Activated CD4-positive, alpha-beta T cell treated with anti-CD3 and anti-CD28 coated beads, Interleukin-2, amount 50 U/mL, for 24 hours (primary cell): ENCODE measurements at places on chromosomes 11 and 22.

DNA sequence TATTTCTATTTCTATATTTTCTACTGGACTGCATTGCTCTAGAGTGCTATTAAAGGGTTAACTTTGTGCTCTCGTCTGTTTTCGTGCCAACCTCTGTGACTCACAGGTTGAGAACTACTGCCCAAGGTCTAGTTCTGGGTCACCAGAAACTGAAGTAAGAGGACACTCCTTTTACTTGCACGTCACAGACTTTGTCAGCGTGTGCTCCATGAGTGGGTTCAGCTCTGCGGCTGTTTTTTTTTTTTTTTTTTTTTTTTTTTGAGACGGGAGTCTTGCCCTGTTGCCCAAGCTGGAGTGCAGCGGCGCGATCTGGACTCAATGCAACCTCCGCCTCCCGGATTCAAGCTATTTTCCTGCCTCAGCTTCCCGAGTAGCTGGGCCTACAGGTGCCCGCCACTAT lies 49.8 kb downstream of the CLMP start:
- no peak for DNase-seq

GRCh38 chr22:36702842-36703215 lies 723 bp downstream of the CACNG2 start:
- DNase-seq = no peak

DNA sequence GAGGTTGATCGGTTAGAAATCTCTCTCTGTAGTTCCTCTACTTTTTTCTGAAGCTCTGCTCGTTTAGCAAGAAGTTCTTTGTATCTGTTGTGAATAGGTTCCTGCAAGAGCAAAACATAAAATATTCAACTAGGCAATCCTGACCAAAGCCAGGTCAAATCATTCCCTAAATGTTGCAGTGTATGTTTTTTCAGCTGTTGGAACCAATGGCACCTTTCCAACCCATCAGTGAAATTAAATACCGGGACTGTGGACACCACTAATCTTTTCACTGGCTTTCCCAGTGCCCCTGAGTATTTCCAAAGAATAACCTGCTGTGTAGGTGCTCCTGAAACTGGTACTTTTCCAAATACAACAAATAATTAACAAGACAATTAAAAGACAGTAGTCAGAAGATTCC lies 45.1 kb downstream of the CEP57 start:
- no peak for DNase-seq

GRCh38 chr22:19865141-19865829 lies 10.6 kb upstream of the GNB1L start:
- no peak for DNase-seq

DNA sequence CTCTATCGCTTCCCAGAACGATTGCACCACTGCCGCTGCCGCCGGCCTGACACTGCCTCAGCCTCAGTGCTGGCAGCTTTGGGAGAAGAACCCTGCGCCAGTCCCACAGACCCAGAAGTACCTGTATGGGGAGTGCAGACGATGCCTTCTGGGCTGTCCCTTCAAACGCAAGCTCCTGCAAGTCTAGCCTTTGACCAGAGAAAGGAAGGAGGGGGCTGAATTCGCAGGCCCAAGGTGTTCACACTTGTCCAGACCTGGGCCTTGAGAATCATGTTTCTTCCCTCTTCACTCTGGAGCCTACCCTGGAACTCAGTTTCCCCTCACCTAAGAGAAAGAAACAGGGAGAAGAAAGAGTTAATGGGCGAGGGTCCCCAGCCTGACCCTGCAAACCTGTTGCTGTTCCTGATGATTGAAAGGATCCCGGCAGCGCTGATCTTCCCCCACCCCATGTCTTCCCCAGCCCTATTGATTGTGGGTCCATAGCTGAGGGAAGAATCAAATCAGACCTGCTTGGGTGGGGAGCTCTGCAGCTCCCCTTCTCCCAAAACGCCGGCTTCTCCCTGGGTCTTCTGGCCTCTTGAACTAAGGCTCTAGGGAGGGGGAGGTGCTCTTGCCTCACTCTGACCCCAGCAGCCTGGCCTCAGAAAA lies 786 bp upstream of the MCAM start:
- DNase-seq = no peak

DNA sequence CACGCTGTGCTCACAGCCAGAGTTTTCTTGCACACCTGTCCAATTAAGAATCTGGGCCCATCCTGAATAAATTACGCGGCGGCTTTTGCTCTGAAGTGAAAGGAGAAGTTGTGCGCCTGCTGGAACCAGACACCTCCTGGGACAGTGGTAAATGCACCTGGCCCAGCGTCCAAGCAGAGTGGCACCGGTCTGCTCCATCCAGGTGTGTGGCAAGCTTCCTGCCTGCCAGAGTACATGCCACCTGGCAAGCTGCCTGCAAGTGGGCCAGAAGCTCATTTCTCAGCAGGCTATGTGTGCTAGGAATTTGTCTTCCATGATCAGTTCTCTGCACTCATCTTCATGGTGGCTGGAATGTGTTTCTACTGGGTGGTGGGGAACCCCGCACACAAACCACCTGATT lies 660.6 kb downstream of the ETS1 start:
- no peak for DNase-seq

GRCh38 chr11:116255321-116255953 lies 517.4 kb downstream of the BUD13 start:
- DNase-seq = no peak

GRCh38 chr11:131658952-131659351 lies 288.5 kb downstream of the NTM start:
- DNase-seq = no peak

- DNase-seq = no peak
Observed at GRCh38 chr11:109275931-109276330, 146.1 kb upstream of the C11orf87 start.

- no peak for DNase-seq
Observed at GRCh38 chr11:121489823-121490222, 37.1 kb upstream of the SORL1-AS1 start.

DNA sequence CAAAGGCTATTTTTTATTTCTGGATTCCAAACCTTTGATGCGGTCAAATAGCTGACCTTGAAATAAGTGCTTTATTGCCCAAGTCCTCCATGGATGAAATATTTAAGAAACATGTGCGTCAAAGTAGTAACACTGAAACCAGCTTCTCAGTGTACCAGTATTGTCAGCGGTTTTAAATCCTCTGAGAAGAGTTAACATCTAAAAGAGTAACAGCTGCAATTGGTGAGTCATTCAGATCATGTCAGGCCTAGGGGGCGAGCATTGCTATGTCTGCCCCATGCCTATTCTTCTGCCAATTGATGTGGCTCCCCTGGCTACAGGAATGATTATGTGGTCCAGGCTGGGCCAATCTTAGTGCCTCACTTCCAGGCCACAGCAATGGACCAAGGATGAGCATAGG lies 263.3 kb upstream of the SORL1-AS1 start:
- no peak for DNase-seq

GRCh38 chr11:86444981-86445380 lies 70.3 kb downstream of the CCDC81 start:
- no peak for DNase-seq

DNA sequence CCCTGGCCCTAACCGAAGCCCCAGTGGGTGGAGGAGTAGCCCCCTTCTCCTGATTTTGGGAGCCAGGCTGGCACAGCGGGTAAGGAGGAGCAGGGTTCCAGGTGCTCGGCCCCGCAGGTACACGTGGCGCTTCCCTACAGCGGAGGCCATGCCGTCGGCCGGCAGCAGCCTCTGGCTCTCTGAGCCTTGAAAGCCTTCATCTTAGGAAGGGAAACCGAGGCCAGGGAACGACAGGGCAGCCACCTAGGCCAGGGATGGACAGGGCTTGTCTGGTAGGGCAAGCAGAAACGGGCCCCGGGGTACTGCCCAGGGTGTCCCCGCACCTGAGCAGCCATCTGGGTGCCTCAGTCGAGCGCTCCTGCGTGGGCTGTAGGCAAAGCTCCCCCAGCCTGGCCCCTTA lies 28.7 kb downstream of the MOB2 start:
- DNase-seq = no peak

DNA sequence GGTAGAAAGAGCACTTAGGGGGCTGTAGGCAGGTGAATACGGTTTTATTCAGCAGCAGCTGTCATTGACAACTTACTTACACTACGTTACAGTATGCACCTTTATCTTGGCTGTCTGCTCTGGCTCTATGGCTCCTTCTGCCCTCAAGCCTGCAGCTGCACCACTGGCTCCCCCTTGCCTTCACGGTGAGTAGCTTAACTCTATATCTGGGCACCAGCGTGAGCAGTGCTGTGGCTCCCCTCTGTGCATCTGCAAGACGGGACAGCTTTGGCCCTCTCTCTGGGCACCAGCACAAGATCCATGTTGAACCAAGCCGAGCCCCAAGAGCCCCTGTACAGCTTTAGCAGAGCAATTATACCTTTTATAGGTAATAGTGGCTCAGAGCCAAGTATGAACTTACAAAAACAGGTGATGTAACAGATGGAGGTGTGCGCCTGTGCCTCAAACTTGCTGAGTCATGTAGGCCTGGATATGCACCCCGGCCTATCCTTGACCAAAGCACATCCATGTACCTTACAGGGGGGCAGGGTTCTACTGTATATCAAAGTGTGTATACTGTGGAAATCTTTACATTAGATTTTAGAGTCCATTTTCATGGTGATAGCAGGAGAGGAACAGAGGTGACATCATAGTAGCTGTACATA lies 96.9 kb upstream of the CTSC start:
- no peak for DNase-seq

DNA sequence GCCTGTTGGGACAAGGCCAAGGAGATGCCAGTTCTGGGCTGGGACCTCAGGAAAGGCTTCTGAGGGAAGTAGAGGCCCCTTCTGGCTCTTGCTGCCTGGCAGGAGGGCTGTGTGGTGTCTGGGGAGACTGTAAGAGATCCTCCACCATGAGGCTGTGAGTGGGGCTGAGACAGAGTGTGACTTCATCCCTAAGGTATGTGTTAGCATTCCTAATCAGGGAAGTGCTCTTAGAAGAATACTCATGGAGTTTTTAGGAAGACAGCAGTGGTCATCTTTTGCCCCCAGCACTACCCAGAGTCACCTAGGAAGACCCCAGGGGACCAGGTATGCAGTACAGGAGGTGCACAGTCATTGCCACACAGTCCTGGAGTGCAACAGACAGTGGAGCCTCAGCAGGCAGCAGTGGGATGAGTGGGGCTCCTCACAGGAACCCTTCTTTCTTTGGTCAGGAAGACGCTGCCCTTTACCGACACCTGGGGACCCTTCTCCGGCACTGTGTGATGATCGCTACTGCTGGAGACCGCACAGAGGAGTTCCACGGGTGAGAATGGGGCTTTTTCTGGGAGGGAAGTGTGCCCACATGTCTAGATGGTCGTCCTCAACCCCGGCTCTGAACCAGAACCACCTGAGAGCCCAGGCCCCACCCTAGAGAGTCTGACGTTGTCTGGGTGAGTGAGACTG lies 2.8 kb downstream of the RIC8A start:
- DNase-seq = no peak

GRCh38 chr11:118076754-118077281 lies at the start of gene TMPRSS4:
TMPRSS4 (plus strand) TSS chr11:118077078; CDS start chr11:118077303, 225 bp downstream.
- DNase-seq = no peak

DNA sequence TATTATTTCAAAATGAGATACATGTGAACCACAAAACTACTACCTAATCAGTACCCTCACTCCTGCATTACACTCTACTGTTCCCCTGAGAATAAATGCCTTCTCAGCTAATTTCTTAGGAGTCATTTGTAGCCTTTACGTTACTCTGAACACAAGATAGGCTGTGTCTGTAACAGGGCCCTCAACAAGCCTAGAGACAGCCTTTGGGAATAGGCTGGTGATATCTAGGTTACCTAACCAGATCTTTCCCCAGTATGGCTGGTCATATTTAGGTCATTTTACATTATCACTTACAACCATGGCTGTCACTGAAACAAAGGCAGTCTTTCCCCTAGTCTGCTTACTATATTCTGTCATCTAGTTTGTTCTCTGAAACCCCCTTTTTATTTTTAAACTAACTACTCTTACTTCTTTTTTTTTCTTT lies 14.2 kb downstream of the ATM start:
- no peak for DNase-seq

- no peak for DNase-seq
Observed at GRCh38 chr11:5689551-5689983, at the start of gene TRIM22. TRIM22 (plus strand) TSS chr11:5689790; CDS start chr11:5696233, 6,443 bp downstream.

DNA sequence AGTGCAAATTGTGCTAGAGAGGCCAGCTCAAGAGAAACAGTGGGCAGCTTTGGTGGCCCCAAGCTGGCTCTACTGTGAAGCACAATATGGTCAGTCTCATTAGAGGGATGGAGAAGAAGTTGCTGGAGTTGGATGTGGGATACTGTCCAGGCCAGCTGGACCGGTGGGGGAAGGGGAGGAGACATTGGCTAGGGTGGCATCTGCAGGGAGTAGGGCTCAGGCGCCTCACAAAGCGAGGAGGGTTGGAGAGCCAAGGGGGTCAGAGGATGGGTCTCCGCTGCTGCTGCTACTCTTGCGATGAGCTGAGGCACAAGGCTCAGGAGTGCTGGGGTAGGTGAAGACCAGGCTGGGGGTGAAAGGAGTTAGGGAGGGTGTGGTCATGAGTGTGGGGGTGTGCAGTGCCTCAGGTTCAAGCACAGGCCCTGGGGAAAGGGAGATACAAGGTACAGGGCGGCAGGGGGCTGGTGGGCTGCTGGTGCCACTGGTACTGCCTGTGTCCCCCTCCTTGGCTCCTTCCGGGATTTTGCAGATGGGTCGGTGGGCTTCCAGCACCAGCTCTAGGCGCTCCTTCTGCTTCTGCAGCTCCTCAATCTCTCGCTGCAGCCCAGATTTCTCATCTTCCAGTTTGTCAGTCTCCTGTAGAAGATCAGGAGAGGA lies 2.3 kb downstream of the CCDC85B start:
- no peak for DNase-seq

DNA sequence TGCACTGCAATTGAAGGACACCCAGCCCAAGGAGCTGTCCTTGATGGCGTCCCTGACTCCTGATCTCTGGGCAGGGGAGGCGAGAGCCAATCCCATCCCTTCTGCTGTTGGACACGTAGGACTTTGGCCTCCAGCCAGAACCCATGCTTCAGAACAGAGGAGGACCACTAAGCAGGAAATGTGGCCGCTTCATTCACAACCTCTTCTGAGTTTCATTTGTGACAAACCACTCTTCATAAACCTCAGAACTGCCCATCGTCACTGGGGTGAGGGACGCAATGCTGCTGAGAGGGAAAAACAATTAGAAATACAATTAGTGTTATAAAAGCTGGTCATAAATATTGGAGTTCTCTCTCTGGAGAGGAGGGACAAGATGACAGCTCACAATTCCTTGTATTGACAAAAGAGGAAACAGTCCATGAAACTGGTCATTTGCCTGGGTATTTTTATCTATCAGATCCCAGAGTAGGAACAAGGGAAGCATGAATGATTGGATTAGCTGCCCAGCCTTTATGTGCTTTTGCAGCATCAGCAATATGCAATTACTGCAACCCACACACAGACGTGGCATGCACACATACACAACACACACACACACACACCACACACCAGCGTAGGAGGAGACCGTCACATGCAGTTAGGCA lies 216.5 kb upstream of the CADM1 start:
- no peak for DNase-seq

DNA sequence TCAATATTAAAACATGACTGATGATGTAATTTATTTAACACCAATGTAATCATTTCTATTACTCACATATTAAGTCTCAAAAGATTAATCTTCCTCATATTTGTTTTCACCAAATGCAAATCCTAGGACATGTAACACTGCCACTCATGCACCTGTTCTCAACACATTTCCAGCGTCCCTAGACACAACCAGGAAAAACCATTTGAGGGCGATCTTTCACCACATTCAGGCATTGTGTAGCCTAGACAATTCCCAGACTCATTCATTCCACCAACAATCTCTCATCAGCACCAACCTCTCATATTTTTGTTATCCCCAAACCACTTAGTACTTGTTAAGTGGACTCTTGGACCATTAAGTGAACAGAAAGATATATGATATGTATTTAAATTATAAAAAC lies 66.1 kb downstream of the SLC36A4 start:
- no peak for DNase-seq

GRCh38 chr11:69831985-69832384 lies 12.8 kb upstream of the FGF3 start:
- DNase-seq = no peak
